Activated naive CD4-positive, alpha-beta T cell (primary cell): ENCODE measurements at places on chromosomes 5 and 9.
A peak's percentile ranks its signal among the peaks of the same experiment; 100 is the strongest.

DNA sequence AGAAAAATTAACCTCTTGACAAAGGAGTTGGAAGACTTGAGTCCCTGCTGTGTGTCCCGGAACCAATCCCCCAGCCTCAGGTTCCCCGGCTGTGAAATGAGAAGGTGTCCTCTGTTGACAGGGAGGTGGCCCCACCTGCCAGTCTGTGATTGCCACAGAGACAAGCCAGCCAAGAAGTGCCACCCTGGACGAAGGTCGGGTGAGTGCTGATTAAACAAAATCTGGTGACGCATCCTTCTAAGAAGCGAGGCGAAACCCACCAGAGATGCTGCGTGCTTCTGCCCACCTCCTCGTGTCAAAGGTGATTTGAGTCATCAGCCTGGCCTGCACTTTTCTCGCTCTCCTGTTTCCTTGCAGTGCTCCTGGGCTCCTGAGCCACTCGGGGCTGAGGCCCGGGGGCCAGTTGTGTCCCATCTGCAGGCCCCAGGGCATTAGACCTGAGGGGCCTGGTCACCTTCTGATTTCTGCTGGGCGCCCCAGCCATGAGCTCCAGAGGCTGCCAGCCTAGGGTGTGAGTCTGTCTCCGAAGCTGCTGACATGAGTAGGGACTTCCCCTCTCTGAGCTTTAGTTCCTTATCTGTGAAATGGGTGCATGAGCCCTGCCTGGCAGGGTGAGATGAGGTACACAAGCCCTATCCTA lies 28.7 kb downstream of the NEK6 start:
- no peak for DNase-seq

DNA sequence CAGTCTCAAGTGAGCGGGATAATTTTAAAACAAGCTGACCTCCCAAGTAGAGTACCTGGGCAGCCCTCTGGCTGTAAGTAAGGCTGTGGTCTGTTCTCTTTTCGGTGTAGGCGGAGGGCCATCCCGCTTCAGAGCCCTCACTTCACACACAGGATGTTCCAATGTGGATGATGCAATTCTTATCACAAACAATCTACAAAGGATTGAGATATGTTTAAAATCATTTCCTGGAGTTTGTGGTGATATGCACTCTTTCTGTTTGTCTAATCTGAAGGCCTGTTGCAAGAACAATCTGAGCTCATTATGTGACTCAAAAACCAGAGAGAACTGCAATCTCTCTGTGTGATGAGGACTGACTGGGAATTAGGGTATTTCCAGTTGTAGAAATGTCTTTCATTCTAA lies 42.5 kb downstream of the ITGA2 start:
- no peak for DNase-seq

GRCh38 chr5:150584556-150585335 lies 55.7 kb upstream of the SYNPO start:
- no peak for DNase-seq

DNA sequence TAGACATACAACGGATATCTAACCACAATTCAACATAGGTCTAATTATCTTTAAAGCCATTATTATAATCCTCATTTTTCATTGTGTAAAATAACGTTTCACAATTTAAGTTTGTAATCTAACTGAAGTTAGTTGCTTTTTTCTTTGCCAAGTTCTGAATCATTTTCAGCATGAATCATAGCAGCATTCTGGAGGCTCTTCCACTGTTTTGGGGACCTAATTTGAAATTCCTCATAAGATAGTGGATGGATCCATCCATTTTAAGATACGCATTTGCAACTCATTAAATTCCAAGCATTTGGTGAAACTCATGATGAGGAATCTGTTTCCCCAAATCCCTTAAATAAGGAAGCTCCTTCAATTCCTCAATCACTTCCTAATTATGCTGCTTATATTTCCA lies 447.1 kb upstream of the CDH10 start:
- DNase-seq: no peak

DNA sequence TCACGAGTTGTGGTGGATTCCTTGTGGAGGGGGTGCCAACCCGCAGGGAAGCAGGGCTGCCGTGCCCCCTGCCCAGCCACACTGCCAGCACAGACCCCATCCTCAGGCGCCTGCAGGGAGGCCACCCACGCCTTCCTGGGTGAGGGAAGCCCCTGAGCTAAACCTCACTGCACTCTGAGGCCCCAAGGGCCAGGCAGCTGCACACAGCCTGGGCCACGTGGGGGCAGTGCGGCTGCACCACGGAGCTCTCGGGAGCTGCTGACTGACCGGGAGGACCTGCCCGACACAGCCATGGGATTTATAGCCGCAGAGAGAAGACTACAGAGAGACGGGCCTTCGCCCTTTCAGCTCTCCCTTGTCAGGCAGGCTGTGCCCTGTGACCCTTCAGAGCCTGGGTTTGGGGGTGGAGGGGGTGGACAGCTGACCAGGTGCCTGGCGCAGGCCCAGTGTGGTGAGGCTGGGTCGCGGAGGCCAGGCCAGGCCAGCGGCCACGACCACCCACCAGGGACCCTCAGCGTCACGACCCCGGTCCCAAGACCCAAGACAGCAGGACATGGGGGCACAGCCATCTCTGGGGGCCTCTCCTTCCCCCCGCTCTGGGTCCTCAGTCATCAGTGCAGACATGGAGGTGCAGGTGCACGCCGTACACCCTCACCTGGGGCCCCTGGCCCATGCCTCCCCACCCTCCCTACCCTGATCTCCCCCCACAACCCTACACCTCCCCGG lies 4.3 kb upstream of the AHRR start:
- no peak for DNase-seq

- no peak for DNase-seq
These were observed 96.2 kb upstream of the SMC2 start for GRCh38 chr9:103997856-103998370.

- no peak for DNase-seq
These were observed 161.5 kb downstream of the CEP120 start for GRCh38 chr5:123261752-123262151.

- DNase-seq: no peak
These were observed 513.5 kb downstream of the MTRR start for GRCh38 chr5:8382456-8382855.

DNA sequence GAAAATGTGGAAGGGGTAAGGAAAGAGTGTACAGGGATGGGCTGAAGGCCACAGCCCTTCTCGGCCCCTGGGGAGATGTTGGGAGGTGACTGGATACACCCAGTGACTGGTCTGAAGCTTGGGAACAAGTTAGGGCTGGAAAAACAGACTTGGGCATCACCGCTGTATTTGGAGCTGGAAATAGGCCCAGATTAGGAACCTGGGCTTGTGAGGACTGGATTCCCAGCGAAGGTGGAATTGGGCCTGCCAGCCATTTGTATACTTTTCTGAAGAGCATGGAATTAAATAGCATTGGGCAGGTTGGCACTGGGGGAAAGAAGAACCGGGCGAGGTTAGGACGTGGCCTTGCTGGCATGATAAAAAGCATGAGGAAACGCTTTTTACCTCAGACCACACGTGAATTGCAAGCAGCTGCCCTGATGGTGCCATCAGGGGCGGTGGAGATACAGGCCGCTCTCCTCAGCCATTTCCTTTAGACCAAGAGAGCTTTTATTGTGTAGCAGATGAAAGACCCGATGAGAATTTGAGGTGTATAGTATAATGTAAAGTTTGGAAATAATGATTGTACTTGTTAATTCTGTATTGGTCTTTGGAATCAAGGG lies 37.8 kb downstream of the OTULIN start:
- no peak for DNase-seq

DNA sequence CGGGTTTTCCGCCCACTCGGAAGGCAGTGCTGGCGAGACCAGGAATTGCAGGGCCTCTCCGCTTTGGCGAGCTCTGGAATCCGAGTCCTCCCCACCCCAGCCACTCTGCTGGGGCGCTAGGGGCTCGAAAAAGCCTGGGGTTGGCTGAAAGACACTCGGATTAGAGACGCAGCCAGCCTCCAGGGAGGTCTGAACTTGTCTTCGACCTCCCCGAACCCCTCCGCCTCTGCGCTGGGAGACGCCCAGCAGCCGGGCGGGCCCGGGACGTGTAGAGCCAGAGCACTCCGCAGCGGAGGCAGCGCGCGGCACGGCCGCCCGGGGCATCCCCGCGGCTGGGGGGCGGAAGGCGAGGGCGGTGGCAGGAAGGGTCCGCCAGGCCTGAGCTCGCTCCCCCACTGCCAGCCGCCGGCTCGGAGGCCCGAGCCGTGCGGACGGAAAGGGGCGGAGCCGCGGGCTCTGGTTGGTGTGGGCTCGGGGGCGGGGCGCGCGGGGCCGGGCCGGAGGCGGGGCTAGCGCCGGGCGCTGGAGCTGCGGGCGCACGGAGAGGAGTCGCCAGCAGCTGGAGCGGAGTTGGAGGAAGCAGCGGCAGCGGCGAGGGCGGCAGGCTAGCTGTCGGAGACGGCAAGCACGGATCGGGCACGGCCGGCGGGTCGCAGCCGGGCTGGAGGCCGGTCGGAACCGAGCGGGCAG lies at the start of gene PIK3R1:
TSS of gene PIK3R1 (plus strand) at position 549 of the 690 bp plus-strand sequence. CDS start 10,920 bp downstream, outside the sequence.
- DNase-seq: peak; percentile 80

DNA sequence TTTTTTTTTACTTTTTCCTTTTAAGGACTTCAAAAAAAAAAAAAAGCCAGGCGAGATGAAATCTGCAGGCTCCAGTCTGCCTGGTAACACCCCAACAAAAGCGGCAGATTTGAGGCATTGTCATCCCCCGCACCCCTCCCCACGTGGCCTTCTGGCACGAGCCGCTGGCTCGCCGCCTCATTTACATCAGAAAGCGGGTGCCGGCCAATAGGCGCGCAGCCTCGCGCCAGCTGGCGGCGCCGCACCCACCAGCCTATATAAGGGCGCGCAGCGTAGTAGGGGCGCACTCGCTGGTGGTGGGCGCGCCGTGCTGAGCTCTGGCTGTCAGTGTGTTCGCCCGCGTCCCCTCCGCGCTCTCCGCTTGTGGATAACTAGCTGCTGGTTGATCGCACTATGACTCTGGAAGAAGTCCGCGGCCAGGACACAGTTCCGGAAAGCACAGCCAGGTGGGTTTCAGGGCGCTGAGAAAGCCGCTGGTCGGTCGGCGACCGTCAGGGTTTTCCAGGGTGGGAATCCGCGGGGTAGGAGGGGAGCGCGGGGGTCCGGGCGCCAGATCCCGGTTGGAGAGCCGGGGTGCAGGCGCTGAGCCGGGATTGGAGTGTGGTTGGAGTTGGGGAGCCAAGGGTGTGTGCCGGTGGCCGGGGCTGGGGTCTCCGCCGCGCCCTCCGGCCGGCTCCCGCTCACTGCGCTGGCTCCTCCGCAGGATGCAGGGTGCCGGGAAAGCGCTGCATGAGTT lies at the start of gene GADD45G:
TSS of gene GADD45G (plus strand) at position 284 of the 736 bp plus-strand sequence. CDS start at position 394, 110 bp downstream.
- DNase-seq: peak; percentile 66

GRCh38 chr5:140551872-140552271 lies 4.4 kb downstream of the EIF4EBP3 start:
- DNase-seq: no peak

- DNase-seq: no peak
These were observed 35.2 kb downstream of the PCDHAC2 start for GRCh38 chr5:141001446-141001843.

GRCh38 chr9:69476016-69476415 lies 151.0 kb downstream of the ENTREP1 start:
- DNase-seq: no peak
